ENCODE measurements at places on chromosomes 4 and X.

DNA sequence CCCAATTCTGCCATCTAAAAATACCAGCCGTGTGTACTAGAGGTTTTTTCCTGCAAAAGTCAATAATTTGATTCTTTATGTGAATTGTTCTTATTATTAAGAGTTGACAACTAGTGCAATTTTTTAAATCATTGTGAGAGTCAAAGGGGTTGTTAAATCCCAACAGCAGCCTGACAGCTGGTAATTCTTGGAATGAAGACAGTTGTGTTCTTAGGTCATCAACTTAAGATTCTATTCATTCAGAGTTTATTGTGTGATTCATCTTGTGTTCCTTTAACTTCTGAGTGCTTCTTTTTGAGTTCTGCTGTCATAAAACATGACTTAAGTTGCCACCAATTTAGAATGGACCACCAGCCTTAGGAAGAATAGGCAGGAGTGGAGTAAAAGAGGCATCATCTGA lies 329.0 kb downstream of the NAF1 start:
- no peak for DNase-seq

- no peak for DNase-seq
Measured at GRCh38 chr4:48698029-48698971, 81.8 kb downstream of the FRYL start.

DNA sequence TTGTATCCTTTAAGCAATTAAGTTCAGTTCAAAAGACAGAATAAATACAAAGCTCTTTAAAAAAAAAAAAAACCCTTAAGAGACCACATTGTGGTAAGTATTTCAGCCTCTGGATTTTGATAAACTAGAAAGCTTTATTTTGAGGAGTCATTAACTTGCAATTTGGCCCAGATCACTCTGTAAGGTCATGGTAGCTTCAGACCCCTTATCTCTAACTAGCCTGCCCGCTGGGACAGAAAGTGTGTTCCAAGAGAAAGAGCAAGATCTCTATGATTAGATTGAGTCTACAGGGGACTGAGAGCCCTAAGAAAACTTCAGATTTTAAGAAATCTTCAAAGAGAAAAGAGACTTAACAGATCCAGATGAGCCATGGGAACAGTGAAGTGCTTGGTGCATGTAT lies 45.6 kb downstream of the GALNT7 start:
- DNase-seq = no peak

DNA sequence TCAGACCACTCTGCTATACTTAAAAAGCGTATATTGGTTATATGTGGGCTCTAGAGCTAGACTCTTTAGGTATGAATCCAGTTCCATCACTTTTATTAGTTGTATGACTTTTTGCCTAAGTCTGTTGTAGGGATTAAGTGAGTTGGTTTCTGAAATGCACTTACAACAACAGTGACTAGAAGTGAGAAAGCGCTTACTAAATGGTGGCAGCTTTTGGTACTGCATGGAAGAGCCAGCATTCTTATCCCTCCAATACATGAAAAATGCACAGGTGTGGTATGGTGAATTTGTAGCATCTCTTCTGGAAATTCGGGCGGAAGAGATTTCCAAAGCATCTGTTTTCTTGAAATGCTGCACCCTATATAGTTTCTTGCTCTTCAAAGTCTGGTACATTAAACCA lies 117.1 kb downstream of the SPANXA1 start:
- no peak for DNase-seq

DNA sequence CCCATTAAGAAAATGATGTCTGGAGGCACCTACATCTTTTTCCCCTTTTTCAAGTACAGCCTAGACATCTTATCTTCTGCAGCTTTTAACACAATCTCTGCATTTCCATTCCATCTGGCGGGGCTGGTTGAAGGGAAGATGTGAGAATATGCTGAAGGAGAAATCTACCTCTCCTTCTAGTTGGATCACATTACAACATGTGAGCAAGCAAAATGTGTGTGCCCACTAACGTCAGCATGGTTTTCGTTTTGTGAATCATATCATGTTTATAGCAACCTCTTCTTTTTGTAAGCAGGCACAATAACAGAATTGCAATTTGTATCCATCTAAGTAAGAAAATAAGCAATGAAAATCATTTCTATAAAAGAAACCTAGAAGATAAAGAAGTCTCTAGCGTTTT lies 28.9 kb upstream of the MID1 start:
- DNase-seq = no peak

DNA sequence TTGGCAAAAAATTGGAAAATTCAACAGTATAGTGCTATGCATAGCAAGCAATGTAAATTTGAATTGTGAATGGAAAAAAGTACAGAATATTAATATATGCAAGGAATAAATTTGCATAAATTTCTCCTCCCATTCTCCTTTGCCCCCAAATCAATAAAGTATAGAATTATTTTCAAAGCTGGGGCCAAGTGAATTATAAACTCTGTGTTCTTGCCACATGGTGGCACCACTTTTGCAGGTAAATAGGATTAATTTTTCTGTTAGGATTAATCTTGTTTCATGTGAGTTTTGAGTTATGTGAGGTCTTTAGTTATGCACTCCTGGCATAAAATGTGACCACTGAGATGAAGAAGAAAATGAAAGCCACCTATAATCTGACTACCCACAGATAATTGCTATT lies 19.9 kb downstream of the COPS4 start:
- no peak for DNase-seq

DNA sequence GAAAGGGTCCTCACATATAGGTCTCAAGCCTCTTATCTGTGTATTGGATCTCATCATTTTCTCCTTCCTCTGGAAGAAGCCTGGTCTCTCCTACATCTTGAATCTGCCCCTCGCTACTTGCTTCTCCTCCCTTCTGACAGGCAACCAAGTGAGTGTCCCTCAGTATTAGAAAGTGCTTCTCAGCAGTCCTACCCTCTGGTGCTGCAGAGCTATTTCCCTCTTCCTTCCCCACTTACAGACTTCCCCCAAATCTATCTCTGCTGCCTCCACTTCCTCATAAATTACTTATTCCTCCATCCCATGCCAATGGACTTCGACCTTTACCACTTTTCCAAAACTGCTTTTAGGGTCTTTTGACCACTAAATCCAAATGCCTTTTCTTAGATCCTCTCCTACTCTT lies 129.1 kb upstream of the NAP1L5 start:
- DNase-seq = no peak

GRCh38 chrX:149129767-149130166 lies 375.3 kb downstream of the IDS start:
- no peak for DNase-seq

DNA sequence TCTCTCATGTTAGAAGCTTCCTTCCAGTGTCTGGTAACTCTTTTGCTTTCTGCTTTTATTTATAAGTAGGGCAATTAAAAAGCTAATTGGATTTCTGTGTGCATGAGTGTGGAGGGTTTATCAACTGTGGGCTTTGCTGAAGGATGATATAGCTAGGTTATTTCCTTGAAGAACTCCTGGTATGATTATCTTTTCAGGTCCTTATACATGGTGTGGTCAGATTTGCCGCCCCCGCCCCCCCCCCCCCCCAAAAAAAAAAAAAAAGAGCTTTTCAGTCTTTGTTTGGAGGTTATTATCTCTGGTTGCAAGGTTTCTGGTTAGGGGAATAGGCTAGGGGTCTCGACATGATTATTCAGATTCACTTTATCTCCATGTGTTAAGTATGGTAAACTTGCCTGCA lies 35.9 kb downstream of the MOB1B start:
- DNase-seq = no peak
